Astrocyte of the cerebellum (primary cell): ENCODE measurements at places on chromosomes 1 and 21.
A peak's percentile ranks its signal among the peaks of the same experiment; 100 is the strongest.

DNA sequence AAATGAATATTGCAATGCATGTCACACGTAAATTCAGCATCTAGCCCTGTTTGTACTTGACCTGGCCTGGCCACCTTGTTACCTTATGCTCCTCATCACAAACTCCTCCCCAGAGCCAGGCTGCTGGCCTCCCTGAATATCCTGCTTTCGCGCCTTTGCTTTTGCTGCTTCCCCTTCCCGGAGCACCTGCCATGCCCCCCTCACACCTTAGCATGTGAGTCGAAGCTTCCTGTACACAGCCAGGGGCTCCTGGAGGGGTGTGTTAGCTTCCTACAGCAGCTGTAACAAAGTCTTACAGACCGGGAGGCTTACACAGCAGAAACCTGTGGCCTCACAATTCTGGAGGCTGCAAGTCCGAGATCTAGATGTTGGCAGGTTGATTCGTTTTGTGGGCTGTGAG is 60.1 kb downstream of the TLR5 start:
- no peak for DNase-seq

DNA sequence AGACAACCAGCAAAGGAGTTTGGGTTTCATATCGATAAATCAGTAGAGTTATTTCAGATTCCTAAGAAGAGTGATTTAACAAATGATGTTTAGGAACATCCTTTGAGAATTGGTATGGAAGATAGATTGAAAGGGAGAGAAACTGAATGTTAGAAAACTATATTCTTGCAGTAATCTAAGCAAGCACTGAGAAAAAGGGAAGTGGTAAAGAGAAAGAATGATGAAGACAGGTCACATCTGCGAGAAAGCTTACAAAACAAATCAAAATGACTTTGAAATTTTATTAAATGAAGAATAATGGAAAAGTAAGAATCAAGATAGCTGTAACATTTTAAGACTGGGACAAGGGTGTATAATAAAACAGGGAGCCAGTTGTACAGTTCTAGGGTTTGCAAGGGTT is 177.0 kb downstream of the HS2ST1 start:
- DNase-seq, result no peak

DNA sequence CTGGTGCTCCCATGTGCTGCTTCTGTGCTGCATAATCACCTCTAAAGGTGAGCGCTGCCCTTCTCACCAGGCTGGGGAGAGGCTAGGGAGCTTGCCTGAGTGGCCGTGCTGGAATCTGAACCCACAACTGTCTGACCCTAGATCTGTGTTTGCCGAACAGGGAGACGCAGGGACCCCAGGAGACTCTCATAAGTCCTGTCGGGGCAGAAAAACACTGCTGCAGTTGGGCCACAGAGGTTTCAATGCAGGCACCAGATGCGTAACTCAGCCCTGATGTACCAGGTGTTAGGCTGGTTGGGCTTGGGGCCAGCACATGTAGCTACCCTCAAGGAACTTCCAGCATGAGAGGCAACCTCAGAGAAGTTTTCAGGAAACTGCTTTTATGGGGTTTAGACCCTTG is 49.5 kb upstream of the DMRTB1 start:
- DNase-seq, result no peak

DNA sequence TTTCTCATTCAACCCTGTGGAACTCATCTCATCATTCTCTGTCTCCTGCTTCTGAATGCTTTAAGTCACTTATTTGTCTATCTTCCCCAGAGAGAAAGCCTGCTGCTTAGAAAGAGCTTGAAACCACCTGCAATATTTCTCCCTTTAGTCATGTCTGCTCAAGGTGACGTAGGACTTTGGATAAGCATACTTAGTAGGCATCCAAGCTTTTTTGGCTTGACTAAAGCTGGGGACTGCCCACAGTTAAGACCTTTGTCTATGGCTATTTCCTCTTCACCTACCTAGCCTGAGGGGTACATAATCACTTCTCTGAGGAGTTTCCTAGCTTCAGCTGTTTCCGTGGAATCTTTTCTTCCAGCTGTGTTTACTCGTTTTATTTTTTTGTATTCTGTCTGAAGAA is 665.8 kb upstream of the CAMK1G start:
- DNase-seq, result no peak

DNA sequence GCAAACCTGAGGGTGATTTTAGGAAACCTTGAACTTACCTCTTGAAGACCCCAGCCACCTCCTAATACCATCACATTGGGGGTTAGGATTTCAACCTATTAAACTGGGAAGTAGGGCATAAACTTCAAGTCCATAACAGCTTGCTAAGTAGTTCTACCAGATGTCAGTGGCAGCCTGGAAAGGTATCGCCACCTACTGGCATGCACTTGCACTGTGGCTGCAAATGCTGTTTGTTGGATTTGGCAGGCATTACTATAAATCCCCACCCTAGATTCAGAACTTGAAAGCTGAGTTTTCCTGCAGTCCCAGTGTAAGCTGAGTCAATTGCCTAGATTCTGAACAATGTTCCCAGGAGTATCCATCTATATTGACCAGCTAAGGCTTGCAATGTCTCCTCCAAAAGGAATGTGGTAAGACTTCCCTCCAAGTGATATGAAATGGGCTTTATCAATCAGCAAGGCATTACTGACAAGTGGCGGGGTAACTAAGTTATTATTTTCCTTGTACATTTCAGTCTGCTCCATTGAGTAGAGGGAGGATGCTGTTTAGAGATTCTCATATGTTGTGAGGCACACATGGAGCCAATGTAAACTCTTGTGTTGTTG is 474.5 kb downstream of the PTPRC start:
- DNase-seq, result peak; percentile 57

DNA sequence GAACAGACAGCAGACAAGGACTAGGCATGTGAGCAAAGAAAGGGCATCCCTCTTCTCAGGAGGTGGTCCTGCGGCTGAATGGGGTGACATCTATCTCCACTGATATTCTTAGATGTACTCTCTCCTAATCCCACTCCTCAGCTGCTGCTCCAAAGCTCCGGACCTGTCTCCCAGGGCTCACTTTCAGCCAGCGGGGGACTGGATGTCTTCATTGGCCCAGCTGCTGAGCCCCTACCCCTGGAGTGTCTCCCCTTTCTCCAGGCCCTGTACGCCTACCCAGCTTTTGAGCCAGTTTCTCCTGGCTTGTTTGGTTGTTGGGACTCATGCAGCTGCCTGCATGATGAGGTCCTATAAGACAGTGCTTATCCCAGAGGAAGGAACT is 28.8 kb upstream of the CSF1 start:
- DNase-seq, result no peak

- no peak for DNase-seq
These were observed 17.0 kb upstream of the OLFML2B start for GRCh38 chr1:162040657-162041056.

DNA sequence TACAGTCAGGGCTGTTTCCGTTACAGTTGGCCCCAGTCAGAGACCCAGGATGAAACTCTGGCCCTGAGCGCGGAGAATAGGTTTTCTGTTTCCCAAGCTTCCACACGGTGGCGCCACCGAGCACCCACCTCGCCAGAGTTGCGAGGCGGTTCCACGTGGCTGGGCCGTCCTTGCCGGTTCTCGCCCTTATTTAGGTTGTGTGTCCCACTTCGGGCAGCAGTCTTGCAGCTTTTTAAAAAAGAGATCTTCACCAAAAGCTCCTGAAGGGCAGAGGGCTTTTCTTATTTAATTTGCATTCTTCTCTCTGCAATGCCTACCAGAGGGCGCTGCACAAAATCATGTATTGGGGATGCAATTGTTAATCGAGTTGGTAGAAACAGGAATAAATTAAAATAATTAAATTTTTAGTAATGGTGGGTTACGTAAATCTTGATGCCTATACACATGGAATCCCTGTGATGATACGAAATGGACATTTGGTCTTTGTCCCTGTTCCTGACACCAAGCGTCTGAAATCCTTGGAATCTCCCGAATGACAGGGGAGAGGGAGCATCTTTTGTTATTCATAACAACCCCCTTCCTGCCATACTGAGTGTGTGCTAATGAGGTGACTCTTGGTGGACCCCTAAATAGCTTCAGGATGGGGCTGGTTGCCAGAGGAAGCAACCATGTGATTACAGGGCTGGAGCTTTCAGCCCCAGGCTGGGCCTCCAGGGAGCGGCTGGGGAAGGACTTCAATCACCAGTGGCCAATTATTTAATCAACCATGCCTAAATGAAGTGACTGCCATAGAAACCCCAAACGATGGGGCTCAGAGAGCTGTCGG is 5.6 kb upstream of the S100A7 start:
- no peak for DNase-seq

DNA sequence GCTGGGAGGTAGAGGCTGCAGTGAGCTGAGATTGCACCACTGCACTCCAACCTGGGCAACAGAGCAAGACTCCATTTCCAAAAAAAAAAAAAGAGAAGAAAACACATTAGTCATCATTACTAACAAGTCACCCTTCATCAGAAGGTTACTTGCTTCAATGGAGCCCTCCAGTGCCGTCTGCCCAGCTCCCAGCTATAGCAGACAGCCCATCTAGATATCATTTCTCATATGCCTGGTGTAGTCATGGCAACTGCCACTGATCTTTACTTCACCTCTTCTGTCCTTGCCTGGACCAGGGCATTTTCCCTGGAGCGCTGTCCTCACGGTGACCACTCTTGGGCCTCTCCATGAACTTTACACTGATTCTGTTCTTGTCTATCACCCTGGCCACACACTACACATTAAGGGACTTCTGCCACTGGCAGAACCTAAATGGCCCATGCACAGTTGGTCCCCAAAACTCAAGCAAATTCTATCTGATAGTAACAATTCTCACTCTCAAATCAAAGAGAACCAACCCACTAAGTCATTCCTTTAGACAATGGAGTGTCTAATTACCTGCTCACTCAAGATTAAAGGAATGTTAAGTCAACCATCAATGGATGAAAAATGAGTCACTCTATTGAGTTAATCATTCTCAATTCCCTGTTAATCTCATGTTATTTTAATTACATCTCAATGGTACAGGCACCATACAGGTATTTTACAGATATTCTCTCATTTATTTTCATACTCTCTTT is 12.9 kb downstream of the GPA33 start:
- no peak for DNase-seq

DNA sequence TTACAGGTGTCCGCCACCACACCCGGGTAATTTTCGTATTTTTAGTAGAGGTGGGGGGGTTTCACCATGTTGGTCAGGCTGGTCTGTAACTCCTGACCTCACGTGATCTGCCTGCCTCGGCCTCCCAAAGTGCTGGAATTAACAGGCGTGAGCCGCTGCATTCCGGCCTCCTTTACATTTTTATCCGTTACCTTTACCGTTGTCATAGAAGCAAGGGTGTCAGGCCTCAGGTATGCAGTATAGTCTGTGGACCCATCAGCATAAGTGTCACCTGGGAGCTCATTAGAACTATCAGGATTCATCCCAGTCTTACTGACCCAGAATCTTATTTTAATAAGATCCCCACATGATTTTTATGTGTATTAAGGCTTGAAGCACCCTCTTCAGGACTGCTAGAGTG is 5.4 kb downstream of the CDC42 start:
- no peak for DNase-seq

- no peak for DNase-seq
These were observed 1.2 kb downstream of the SYTL1 start for GRCh38 chr1:27342778-27343638.

- DNase-seq, result no peak
These were observed 16.3 kb downstream of the SGIP1 start for GRCh38 chr1:66550243-66550642.

GRCh38 chr1:44112486-44112885 is 6.1 kb upstream of the KLF17 start:
- no peak for DNase-seq

- DNase-seq, result no peak
These were observed 265.1 kb downstream of the SIPA1L2 start for GRCh38 chr1:232364654-232365382.

GRCh38 chr1:39957299-39958015 is 2.5 kb downstream of the MFSD2A start:
- DNase-seq, result no peak

DNA sequence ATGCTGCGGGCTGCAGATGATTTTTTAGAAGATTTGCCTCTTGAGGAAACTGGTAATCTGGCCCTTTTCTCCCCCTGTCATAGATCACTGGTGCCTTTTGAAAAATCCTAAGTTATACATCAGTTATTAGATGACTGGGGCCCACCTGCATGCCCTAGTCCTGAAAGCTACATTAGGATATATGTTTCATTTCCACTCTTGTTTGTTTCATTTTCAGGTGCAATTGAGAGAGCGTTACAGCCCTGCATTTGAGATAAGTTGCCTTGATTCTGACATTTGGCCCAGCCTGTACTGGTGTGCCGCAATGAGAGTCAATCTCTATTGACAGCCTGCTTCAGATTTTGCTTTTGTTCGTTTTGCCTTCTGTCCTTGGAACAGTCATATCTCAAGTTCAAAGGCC is 8.1 kb upstream of the IFI44 start:
- DNase-seq, result no peak

GRCh38 chr1:203556047-203556851 is 62.3 kb downstream of the OPTC start:
- no peak for DNase-seq

DNA sequence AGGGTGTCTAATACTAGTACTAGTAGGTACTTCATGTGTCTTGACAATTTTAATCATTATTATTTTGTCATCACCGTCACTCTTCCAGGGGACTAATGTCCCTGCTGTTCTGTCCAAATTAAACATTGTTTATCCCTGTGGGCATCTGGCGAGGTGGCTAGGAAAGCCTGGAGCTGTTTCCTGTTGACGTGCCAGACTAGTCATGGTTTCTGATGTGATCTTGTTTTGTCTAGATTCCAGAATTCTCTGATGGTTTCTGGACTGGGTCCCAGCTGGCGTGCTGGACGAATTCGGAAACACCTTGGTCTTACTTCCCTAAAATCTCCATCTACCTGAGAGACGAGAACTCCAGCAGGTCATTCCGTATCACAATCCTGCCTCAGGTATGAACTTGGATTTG is 66.1 kb upstream of the FAM3B start:
- peak; percentile 55 for DNase-seq

GRCh38 chr1:10064416-10065343 is 31.9 kb downstream of the UBE4B start:
- DNase-seq, result no peak
